Thyroid gland (tissue), 4 donors: ENCODE measurements at places on chromosomes 2 and 18. TPM values are rescaled to one million over a fixed set of nuclear protein-coding genes. Genes with fewer than 3 reads are reported as not detected.

DNA sequence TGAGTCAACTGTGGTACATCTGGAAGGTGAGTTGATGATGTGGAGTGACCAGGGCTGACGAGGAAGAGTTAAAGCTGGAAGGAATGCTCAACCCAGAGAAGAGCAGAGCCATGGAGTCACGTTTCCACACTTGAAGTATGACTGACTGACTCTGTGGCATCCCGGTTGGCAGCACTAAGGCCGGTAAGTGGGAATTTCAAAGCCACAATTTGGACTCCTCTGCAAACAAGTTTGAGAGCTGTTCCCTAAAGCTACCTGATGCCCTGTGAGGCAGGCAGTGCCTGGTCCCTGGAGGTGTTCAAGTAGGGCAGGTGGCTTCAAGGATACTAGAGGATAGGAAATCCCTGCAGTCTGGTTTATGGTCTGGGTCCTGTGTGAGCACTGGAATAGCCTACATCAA lies 69.3 kb upstream of the ITGB6 start:
- peak; percentile 91 for DNase-seq
- peaks cover 27% of the 10 kb centered on the region for H3K4me1 ChIP-seq
- no peak overlapping the region for H3K4me3 ChIP-seq
- peak overlapping the region; percentile 99 for H3K27ac ChIP-seq
- no peaks in the 10 kb centered on the region for H3K27me3 ChIP-seq
- no peaks in the 10 kb centered on the region for H3K36me3 ChIP-seq

DNA sequence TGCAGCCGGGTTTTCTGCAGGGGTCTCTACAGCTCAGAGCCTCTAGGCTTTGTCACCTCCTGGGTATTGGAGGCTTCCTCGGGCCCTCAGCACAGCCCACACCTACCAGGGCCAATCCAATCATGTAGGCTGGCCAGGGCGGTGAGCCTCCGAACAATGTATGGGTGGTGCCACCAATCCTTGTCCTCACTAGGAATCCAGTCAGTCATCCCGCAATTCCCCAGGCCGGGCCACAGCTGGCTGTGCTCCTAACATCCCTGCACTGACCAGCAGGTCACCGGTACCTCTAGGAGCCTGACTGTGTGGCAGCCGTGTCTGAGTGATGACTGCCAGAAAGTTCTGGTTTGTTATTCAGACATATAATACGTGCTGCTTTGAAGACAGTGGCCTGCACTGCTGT lies 129.4 kb downstream of the SH3RF3 start:
- no peak for DNase-seq
- H3K4me1 ChIP-seq, result peaks cover 19% of the 10 kb centered on the region
- no peaks in the 10 kb centered on the region for H3K27me3 ChIP-seq
- no peak overlapping the region for H3K27ac ChIP-seq

GRCh38 chr2:230902180-230902899 lies 22.7 kb downstream of the GPR55 start:
- no peaks in the 10 kb centered on the region for H3K27me3 ChIP-seq
- H3K27ac ChIP-seq, result no peak overlapping the region
- peak; percentile 28 for DNase-seq
- no peaks in the 10 kb centered on the region for H3K36me3 ChIP-seq
- no peak overlapping the region for H3K4me3 ChIP-seq

DNA sequence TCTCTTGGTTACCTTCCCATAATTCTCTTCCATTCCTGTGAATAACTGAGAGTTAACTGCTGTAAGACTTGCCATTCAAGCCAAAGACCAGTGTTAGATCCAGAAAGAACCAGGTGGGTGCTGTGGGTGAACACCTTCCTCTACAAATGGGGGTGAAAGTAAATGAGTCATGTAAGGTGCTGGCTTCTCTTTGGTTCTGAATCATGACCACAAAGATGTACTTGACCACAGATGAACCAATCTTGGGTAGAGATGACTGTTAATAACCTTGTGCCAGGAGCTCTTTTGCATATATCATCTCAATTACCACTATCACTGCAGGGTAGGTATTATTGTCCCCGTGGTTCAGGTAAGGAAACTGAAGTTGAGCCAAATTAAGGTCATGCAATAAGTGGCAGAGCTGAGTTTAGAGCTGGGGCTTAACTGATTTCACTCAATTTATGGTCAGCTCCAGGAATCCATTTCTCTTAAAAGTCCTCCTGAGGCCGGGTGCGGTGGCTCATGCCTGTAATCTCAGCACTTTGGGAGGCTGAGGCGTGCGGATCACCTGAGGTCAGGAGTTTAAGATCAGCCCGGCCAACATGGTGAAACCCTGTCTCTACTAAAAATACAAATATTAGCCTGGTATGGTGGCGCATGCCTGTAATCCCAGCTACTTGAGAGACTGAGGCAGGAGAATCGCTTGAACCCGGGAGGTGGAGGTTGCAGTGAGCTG lies 244.9 kb upstream of the CXCR4 start:
- no peaks in the 10 kb centered on the region for H3K36me3 ChIP-seq
- H3K27ac ChIP-seq, result peak overlapping the region; percentile 70
- peaks cover 26% of the 10 kb centered on the region for H3K4me1 ChIP-seq
- H3K4me3 ChIP-seq, result no peak overlapping the region
- no peaks in the 10 kb centered on the region for H3K27me3 ChIP-seq

RAB12 gene
- 36.3 TPM for total RNA-seq

DNA sequence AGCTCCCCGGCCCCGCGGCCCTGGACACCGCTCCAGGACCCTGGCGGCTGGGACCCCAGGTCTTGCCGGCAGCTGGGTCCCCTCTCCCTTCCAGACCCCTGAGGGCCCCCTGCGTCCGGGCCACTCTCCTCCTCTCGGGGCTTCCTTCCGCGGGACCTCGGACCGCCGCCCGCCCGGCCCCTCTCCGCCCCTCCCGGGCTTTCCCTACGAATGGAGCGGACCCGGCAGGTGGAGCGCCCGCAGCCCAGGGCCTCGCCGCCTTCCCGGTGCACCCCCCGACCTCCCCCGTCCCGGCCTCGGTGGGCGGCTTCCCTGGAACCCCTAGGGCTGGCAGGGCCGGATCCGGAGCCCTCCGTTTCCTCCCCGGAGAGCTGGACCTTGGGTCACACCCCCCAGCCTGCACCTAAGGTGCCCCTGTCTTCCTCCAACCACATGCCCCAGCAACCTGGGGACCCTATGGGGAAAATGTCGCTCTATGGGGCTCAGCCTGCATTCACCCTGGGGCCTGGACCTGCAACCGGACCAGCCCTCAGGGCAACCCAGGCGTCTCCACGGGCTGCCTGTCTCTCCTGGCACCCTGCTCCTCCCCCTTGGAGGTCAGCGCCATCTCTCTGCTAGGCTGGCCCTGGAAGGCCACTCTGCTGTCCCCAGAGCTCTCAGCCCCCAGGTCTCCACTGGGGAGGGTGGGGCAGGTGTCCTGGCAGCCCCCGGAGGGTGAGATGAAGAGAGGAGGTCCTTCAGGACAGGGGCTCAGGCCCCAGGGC lies 730 bp downstream of the B3GNT7 start:
- DNase-seq, result no peak
- H3K27ac ChIP-seq, result peak overlapping the region; percentile 20
- no peaks in the 10 kb centered on the region for H3K27me3 ChIP-seq
- H3K4me1 ChIP-seq, result no peaks in the 10 kb centered on the region
- H3K36me3 ChIP-seq, result no peaks in the 10 kb centered on the region
- H3K4me3 ChIP-seq, result no peak overlapping the region

DNA sequence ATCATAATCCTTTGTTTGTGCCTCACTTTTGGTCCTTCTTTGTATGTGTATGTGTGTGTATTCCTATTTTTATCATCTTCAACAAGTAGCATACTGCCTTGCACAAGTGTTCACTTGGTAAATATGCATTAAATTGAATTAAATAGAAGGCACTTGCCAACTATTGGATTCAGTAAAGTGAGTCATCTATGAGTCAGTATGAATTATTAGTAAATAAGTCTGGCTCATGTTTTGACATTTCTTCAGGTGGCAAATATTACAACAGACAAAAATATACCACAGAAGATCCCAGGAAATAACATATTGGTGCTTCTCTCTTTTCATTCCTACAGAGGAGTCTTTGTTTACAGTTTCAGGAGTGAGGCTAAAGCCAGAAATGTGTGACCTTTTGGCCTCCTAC lies 84.1 kb downstream of the CDK15 start:
- no peak for DNase-seq
- no peak overlapping the region for H3K27ac ChIP-seq
- no peaks in the 10 kb centered on the region for H3K36me3 ChIP-seq
- no peak overlapping the region for H3K4me3 ChIP-seq
- no peaks in the 10 kb centered on the region for H3K4me1 ChIP-seq
- no peaks in the 10 kb centered on the region for H3K27me3 ChIP-seq

TGFA gene
- 12.9 TPM for total RNA-seq

GRCh38 chr2:153347818-153348495 lies 130.6 kb downstream of the RPRM start:
- H3K4me3 ChIP-seq, result no peak overlapping the region
- H3K27ac ChIP-seq, result no peak overlapping the region
- no peak for DNase-seq
- H3K27me3 ChIP-seq, result no peaks in the 10 kb centered on the region

GRCh38 chr2:207133820-207134519 lies 31.8 kb downstream of the KLF7 start:
- H3K36me3 ChIP-seq, result no peaks in the 10 kb centered on the region
- no peak overlapping the region for H3K4me3 ChIP-seq
- no peaks in the 10 kb centered on the region for H3K27me3 ChIP-seq

KCNJ13 gene
- total RNA-seq, result 0.96 TPM

DNA sequence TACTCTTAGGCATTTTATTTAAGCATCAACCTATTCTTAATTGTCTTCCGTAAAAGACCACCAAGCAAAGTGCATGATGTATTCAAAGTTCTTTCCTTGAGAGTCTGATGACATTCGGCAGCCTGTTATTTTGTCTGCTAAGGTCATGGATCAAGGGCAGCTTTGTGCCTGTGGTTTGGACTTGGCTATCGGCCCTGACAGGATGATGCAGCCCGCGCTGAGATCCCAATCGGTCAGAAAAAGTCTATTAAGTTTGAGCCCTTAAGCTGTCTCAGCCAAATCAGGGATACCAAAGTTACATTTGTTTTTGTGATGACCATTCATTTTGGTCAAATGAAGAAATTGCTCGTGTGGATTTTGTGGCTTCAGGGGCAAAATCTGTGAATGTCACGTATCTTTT lies 718.9 kb upstream of the FANCL start:
- no peaks in the 10 kb centered on the region for H3K27me3 ChIP-seq
- peaks cover under 1% of the 10 kb centered on the region for H3K4me1 ChIP-seq
- DNase-seq, result no peak
- H3K36me3 ChIP-seq, result no peaks in the 10 kb centered on the region
- no peak overlapping the region for H3K4me3 ChIP-seq

LRPPRC gene
- 79.3 TPM for total RNA-seq

DNA sequence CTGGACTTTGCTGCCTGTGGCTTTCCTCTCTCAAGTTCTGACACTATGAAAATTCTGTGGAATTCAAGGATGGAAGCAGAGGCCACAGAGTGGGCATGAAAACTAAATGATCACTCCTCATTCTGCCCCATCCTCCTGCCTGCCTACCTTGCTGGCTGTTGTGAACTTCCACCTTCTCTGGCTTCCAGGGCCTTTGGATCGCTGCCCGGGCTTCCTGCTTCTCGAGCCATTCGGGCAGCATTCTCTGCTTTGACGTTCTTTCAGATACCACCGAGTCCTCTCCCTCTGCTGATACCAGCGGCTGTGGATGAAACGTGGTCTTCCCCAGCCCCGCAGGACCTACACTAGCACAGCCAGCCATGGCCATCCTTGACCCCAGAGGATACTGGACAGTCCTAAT lies 327.7 kb upstream of the SLC14A2 start:
- no peak overlapping the region for H3K27ac ChIP-seq
- no peaks in the 10 kb centered on the region for H3K27me3 ChIP-seq
- no peaks in the 10 kb centered on the region for H3K36me3 ChIP-seq
- H3K4me3 ChIP-seq, result no peak overlapping the region
- no peaks in the 10 kb centered on the region for H3K4me1 ChIP-seq

DPYSL5 gene
- total RNA-seq, result not detected

DNA sequence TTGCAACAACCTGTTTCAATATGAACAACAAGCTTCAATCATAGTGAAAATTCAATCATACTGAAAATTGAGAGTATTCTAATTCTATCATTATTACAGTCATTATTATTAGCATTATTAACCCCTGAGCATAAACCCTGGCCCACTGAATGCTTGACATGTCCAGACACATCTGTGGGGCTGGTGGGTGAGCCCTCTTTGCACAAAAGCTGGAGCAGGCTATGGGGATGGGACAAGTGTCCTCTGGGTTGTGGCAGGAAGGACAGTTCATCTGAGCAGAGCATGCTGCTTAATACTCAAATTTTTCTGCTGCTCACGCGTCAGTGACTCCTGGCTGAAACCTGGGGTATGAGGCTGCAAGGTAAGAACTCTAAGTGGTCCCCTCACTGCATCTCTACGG lies 451.1 kb upstream of the POU3F3 start:
- no peaks in the 10 kb centered on the region for H3K36me3 ChIP-seq
- no peak for DNase-seq
- H3K27me3 ChIP-seq, result no peaks in the 10 kb centered on the region
- no peaks in the 10 kb centered on the region for H3K4me1 ChIP-seq
- H3K27ac ChIP-seq, result no peak overlapping the region

GRCh38 chr2:67142071-67142470 lies 255.1 kb upstream of the ETAA1 start:
- no peak overlapping the region for H3K27ac ChIP-seq
- DNase-seq, result no peak
- H3K4me1 ChIP-seq, result peaks cover 9% of the 10 kb centered on the region
- no peak overlapping the region for H3K4me3 ChIP-seq
- H3K27me3 ChIP-seq, result no peaks in the 10 kb centered on the region
- H3K36me3 ChIP-seq, result no peaks in the 10 kb centered on the region

- H3K36me3 ChIP-seq, result no peaks in the 10 kb centered on the region
- peaks cover 15% of the 10 kb centered on the region for H3K4me1 ChIP-seq
- peak; percentile 91 for DNase-seq
- H3K4me3 ChIP-seq, result no peak overlapping the region
- H3K27ac ChIP-seq, result peak overlapping the region; percentile 87
Measured at GRCh38 chr2:222993920-222994650, 57.9 kb upstream of the KCNE4 start.

DNA sequence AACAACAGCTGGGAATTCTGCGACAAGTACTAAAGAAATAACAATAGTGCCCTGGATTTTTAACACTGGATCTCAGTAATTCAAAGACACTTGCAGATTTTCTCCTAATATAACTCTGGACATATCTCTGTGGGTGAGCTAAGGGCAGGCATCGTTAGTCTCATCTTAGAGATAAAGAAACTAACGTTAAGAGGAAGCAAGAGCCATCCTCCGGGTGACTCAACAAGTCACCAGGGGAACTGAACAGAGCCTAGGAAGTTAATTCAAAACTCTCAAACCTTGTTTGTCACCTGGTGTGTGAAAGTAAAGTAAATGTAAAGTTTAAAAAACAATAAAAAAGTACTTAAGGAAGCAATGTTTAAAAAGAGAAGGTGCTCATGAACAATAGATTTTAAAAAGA lies 41.6 kb upstream of the NRP2 start:
- DNase-seq, result no peak
- no peaks in the 10 kb centered on the region for H3K36me3 ChIP-seq
- no peak overlapping the region for H3K27ac ChIP-seq
- no peaks in the 10 kb centered on the region for H3K27me3 ChIP-seq

DNA sequence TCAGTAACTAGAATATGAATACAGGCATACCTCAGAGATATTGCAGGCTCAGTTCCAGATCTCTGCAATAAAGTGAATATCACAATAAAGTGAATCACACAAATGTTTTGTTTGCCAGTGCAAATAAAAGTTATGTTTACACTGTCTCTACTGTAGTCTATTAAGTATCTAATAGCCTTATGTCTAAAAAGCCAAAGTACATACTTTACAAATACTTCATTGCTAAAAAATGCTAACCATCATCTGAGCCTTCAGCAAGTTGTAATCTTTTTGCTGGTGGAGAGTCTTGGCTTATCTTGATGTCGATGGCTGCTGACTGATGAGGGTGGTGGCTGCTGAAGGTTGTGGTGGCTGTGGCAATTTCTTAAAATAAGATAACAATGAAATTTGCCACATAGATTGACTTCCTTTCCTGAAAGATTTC lies 159.4 kb downstream of the MYO1B start:
- H3K36me3 ChIP-seq, result peaks cover 5% of the 10 kb centered on the region
- H3K4me3 ChIP-seq, result no peak overlapping the region
- H3K27me3 ChIP-seq, result no peaks in the 10 kb centered on the region
- H3K27ac ChIP-seq, result no peak overlapping the region
- no peak for DNase-seq
